M059J (cell line): ENCODE measurements at places on chromosomes 3 and 15. TPM values are rescaled to one million over a fixed set of nuclear protein-coding genes. Genes with fewer than 3 reads are reported as not detected.

Gene TRIM42
- total RNA-seq, result not detected in 2 replicates

Gene GPR160
- 3.4 and 10.2 TPM in 2 replicates for total RNA-seq

Gene GHSR
- not detected in 2 replicates for total RNA-seq

Gene CYP1A2
- not detected in 2 replicates for total RNA-seq

Gene DPPA2
- total RNA-seq, result not detected in 2 replicates

Gene CPLX3
- total RNA-seq, result not detected in 2 replicates

Gene PLCH1
- 0.10 and 0.17 TPM in 2 replicates for total RNA-seq

Gene SLC7A14
- 2.8 and 2.9 TPM in 2 replicates for total RNA-seq

Gene EBLN2
- 0.54 and 2.1 TPM in 2 replicates for total RNA-seq

Gene U2SURP
- total RNA-seq, result 73.5 and 83.3 TPM in 2 replicates

Gene TRANK1
- total RNA-seq, result 41.8 and 49.2 TPM in 2 replicates

Gene ANXA2
- total RNA-seq, result 2,649 and 2,950 TPM in 2 replicates

Gene KIF23
- total RNA-seq, result 73.1 and 102 TPM in 2 replicates

Gene INTS14
- total RNA-seq, result 35.9 and 55.3 TPM in 2 replicates

Gene FBLN2
- 0.30 and 1.2 TPM in 2 replicates for total RNA-seq

Gene CD86
- 0.37 TPM in 1 of 2 replicates, not detected in the other for total RNA-seq

Gene TNFSF10
- total RNA-seq, result 181 and 241 TPM in 2 replicates

Gene SLC22A13
- not detected in 2 replicates for total RNA-seq

Gene HHATL
- not detected in 2 replicates for total RNA-seq

Gene RPP25
- 0.07 and 0.10 TPM in 2 replicates for total RNA-seq

Gene IL17RB
- total RNA-seq, result 0.25 TPM in 1 of 2 replicates, not detected in the other

Gene TYRO3
- total RNA-seq, result 5.3 and 8.7 TPM in 2 replicates

Gene PLAAT1
- 4.8 and 7.1 TPM in 2 replicates for total RNA-seq
